ENCODE measurements at places on chromosomes 2 and 18.

DNA sequence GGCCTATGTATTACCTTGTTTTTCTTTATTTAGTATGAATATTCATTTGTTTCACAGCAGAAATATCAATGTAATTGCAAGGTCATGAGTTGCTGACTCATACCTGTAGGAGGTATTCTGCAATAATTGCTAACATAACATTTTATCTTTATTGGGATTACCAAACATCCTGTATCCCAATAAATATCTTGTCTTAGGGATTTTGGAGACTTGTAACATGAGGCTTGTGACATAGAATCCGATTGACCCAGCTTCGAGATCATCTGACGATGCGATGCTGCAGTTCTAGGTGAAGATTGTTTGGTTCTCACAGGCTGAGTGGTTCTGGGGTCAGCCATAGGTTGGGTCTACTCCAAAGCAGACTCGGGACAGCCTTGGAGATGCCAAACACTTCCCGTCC lies 133.4 kb upstream of the RND3 start:
- no peak for DNase-seq

GRCh38 chr18:32668956-32669355 lies 103.9 kb downstream of the KLHL14 start:
- no peak for DNase-seq

- DNase-seq = no peak
These were observed 133.6 kb downstream of the MBD2 start for GRCh38 chr18:54090856-54091255.

DNA sequence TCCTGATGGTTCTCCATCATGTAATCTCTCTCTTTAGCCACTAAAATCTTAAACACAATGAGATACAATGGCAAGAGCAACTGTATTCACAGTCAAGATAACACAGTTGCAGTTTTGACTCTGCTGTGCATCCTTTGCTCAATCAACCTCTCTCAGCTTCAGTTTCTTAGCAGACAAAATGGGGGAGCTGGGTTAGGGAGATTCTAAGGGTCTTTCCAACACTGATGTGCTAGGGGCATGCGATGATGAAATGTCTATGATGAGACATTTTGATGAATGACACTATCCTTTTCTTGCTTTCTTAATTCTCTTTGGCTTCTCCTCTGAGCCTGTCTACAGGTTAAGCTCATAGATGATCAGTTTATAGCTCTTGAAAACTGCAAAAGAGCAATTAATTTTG lies 1.1 kb downstream of the SERPINB10 start:
- DNase-seq = no peak

GRCh38 chr18:4358618-4359017 lies 96.5 kb downstream of the DLGAP1 start:
- no peak for DNase-seq

GRCh38 chr18:28138816-28139215 lies 38.1 kb downstream of the CDH2 start:
- DNase-seq = no peak

DNA sequence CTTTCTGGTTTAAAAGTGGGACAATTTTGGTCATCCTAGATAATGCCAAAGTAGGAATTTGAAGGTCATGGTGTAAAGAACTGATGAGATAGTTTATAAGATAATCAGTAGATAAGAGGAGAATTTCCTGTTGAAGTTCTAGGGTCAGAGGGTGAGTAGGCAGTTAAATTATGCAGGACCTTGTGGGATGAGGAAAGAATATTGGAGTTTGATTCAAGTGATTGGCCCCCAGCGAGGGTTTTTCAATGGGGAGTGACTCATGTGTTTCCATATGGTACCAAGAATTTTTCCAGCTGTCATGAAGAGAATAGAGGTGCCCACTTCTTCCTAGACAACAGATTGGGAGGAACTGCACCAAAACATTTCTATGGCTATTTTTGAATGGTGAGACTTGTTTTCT lies 940.2 kb upstream of the ZEB2 start:
- DNase-seq = no peak

- no peak for DNase-seq
These were observed 246.8 kb downstream of the AGPS start for GRCh38 chr2:177639262-177639914.

- DNase-seq = no peak
These were observed 68.0 kb upstream of the CRIM1 start for GRCh38 chr2:36287363-36288275.

DNA sequence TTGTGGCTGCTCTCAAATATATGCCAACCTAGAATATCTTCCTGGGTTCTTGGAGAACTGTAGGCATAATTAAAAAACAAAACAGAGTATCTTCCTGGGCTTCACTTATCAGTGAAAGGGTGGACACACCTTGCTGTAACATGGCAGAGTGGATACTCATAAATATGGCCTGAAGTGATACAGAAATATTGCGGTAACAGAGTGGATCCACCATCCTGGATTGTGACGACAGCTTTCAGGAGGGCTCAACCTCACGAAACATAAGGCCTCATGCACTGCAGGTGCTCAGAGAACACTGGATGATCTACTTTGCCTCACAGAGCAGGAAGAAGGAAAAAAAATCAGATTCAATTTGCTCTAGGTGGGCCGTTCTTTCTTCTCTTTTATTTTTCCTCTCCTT lies 336.0 kb downstream of the NBAS start:
- DNase-seq = no peak

DNA sequence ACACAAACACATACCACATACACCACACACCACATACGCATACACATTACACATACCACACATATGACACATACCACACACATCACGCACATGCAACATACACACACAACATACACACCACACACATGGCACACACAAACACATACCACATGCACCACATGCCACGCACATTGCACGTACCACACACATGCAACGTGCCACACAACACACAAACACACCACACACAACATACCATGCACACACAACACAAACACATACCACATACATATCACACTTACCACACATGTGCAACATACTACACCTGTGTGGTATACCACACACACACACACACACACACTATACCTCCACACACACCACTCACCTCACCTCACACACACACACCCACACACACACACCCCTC lies 15.0 kb downstream of the TMEM177 start:
- DNase-seq = no peak

GRCh38 chr2:112891385-112891831 lies 19.6 kb upstream of the IL37 start:
- no peak for DNase-seq

GRCh38 chr18:11882636-11883035 lies 25.5 kb downstream of the MPPE1 start:
- DNase-seq = no peak

DNA sequence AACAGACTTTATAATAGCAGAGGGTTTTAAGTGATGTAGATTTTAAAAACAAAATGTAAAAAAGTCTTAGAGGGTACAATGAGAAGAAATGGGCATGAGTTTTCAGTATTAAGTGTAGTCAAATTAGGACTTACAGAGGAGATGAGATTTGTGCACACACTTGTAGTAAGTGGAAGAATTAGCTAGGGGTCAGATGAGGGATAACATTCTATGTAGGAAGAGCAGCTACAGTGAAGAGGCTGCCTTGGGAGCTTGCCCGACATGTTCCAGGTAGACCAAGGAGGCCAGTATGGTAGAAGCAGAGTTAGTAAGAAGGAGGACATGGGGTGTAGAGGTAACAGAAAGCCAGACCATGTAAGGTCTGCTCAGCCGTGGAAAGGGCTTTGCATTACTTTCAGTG lies 189.2 kb upstream of the DSEL start:
- DNase-seq = no peak

DNA sequence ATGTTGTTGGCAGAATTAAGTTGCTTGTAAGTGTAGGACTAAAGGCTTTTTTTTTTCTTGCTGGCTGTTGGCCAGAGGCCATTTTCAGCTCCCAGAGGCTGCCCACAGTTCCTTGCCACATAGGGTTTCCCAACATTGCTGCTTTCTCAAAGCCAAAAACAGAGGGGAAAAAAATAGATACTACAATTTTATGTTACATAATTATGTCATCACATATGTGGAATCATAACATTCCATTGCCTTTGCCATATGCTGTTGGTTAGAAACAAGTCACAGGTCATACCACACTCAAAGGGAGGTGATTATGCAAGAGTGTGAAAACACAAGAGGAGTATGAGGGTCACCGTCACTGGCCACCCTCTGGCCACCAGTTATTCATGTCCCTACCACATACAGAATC lies 154.5 kb downstream of the RTN4 start:
- DNase-seq = no peak

DNA sequence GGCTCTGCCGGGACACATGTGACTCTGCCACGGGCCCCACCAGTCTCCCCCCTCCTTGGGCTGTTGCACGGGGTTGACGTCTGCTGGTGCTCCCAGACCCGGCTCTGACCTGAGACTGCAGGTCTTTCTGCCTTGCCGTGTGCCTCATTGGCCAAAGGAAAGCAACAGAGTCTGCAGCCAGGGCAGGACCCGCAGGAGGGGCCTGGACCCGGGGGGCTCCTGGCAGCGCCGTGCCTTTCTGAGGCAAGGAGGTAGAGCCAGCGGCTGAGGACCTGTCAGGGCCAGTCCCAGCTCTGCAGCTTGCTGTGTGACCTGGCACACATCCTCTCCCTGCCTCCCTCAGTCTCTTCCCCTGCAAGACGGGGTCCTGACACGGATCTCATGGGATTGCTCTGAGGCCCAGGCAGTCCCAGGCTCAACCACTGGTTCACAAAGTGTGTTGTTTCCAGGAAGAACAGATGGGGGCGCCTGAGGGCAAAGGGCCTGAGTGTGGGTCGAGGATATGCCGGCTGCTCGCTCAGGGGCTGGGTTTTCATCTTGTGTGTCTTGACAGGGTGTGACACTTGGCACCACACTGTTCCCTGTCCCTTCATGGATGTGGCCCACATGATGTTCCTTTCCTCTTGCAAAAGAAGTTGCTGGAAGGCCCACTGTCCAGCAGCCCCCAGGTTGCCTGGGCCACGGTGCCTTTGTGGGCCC lies 9.0 kb downstream of the CAPN10 start:
- no peak for DNase-seq

DNA sequence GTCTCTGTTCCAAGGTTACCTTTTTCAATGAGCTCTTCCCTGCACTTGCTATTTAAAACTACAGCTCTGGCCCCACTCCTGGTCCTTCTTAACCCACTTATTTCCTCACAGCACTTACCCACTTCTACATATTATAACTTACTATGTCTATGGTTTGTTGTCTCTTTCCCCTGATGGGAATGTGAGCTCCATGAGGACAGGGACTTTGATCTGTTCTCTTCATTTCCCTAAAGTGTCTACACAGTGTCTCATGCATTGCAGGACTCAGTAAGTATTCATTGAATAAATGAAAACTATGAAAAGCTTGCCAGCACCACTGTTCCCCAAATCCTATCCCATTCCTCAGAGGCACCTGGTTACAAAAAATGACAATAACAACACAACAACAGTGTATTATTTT lies 18.3 kb upstream of the ACYP2 start:
- no peak for DNase-seq

DNA sequence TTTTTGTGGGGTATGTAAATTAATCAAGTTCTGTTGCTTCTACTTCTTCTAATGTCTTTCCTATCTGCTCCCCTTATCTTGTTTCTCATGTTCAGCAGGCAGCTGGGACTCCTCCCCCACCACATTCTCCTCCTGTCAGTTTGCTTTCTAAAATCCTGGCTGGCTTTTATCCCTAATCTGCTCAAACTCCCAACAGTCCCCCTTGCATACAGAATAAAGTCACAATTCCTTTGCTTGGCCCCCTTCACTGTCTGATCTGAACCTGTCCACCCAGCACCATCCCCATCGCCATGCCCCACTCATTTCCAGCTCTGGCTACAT lies 2.2 kb downstream of the CFAP221 start:
- no peak for DNase-seq

- no peak for DNase-seq
These were observed 56.8 kb downstream of the TGFA start for GRCh38 chr2:70496819-70497218.

- DNase-seq = no peak
These were observed 144.6 kb upstream of the MMADHC start for GRCh38 chr2:149732001-149732685.

DNA sequence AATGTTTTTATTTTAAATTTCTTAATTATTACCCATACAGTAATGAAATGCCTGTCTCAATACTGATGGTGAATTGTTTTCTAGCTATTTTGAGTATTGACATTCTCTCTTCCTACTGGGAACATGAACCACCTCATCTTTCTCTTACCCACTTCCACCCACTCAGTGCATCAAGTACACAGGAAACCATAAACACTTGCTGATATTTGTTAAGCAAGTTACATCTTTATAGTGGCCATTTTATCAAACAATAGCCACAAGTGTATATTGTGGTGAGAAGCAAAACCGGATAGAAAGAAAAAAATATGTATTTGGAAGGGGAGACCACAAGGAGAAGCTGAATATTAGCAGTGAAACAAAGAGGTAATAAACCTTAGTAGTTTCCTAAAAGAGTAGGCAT lies 368.1 kb upstream of the HNRNPA3 start:
- DNase-seq = no peak

- no peak for DNase-seq
These were observed 21.9 kb upstream of the RNF149 start for GRCh38 chr2:101330253-101330933.

DNA sequence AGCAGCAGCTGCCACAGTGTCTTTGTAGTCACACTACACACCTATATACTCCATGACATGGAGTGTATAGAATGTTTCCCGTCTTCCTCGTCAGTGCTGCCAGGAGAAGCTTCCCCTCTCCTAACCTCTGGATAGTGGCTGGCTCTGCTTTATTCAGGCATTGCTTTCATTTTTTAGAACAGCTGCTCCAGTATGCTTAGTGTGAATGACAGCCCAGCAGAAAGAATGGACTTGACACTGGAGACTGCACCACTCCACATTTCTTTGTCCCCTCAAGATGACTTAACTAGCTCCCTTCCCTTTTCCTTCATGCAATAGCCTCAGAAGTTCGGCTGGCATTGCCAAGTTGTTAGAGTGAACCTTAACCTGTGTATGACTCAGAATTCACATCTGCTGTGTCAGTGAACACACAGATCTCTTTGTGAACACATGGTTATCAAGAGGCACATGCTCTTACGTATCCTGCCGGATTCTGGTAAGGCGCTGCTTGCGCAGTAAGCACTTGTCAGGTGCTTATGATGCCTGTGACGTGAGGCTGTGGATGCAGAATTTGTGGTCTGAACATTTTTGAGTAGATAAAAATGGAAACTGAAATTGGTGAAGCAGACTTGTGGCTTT lies 73.9 kb downstream of the NEDD4L start:
- no peak for DNase-seq

DNA sequence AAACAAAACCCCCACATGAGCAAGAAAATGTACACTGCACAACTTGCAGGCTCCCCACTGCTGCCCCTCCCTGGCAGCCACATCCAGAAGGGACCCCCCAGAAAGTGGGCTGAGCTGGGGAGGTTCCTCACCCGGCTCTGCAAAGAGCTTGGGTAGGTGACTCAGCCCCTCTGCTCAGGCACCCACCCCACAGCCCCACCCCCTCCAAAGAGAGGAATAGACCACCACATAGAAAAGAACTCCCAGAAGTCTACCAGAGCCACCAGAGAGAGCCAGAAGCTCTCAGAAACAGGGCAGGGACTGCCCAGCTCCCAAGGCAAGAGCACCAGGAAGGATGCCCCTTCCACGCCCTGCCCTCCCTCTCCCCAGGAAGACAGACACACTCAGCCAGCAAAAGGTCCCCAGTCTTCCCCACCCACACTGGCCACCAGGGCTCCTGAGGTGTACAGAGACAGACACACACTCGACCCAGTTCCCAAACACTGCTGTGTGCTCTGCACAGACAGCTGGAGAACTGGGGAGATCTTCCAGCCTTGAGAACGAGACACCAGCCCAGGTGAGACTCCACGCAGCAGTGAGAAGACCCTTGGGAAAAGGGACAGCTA lies 28.2 kb downstream of the BIN1 start:
- no peak for DNase-seq

Data from activated CD4-positive, CD25-positive, alpha-beta regulatory T cell (primary cell).